GM12892 (cell line): ENCODE measurements at places on chromosomes 2 and 18.

- DNase-seq = no peak
Measured at GRCh38 chr2:172361840-172362239, 65.5 kb upstream of the ITGA6 start.

DNA sequence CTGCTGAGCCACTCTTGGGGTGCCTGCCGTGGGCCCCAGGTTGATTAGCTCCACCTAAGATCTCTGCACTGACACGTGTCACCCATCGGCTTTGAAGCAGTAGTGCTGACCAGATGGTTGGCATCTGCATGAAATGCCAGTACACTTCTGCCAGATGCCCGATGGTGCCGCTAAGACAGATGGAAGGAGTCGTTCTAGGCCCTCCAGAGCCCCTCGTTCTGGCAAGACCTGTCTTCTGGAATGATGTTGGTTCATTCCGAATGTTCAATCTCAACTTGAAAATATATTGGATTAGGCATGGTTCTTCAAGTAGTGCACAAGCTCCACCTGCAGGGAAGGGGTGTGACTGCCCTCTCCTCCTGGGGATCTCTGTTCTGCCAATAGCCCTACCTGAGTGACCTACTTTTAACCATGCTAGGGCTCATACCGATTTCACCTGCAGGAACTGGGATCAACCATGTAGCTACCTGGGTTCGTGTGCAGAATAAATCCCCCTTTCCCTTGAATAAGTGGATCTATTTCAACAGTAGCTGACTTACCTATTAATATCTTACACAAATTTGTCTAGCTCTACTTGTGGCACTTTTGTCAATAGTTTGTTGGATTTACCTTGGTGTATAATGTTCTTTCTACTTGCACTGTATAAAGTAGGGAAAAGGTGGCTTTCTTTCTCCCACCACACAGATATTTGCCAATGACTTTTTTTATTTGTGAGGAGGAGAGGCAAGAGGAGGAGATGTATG lies 342.6 kb downstream of the CTNNA2 start:
- DNase-seq = no peak

DNA sequence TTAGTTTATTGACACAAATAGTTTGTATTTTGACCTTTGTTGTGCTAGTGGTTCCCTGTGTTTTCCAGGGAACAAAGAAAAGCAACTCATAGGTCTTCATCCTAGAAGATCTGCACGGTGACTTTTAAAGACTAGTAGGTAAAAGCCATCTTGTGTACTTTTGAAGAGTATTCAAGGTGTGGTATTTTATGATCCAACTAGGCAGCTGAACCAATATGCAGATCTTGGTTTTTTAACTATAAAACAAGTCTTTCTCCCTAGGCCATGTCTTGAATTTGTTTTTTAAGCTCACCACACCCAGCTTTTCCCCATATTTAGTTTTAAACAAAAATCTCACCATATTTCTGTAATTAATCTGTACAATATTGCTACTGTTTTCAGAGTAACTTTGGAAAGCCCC lies 30.0 kb upstream of the MYO1B start:
- DNase-seq = no peak

- DNase-seq = no peak
Measured at GRCh38 chr2:134226601-134227000, 27.3 kb upstream of the MGAT5 start.

GRCh38 chr18:2173486-2173885 lies 397.8 kb downstream of the METTL4 start:
- no peak for DNase-seq

GRCh38 chr2:37181726-37182684 lies 6.5 kb downstream of the SULT6B1 start:
- DNase-seq = no peak

DNA sequence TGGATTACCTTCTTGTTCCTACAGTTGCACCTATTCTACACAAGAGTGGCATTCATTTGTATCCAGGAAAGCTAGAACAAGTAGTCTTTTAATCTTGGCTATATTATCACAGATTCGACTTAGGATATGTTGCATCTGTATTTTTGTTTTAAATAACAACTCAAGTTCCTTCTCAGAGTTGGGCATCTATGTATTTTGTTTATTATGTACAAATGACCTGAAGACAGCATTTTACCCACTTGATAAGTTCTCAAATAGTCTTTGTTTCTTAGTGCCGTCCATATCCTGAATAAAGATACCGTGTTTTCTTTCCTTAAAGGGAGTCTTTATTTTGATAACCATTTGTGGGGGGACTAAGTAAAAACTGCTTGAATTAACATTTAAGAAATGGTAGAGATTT lies 2.9 kb downstream of the ITPRID2 start:
- DNase-seq = no peak

- no peak for DNase-seq
Measured at GRCh38 chr18:76274468-76275289, 220.4 kb downstream of the ZNF516 start.

GRCh38 chr2:69642709-69643601 lies 584 bp downstream of the AAK1 start:
- no peak for DNase-seq
